ENCODE measurements at places on chromosomes 13 and 19.

GRCh38 chr19:3374369-3375112 lies 8.2 kb downstream of the NFIC start:
- no peak for DNase-seq

DNA sequence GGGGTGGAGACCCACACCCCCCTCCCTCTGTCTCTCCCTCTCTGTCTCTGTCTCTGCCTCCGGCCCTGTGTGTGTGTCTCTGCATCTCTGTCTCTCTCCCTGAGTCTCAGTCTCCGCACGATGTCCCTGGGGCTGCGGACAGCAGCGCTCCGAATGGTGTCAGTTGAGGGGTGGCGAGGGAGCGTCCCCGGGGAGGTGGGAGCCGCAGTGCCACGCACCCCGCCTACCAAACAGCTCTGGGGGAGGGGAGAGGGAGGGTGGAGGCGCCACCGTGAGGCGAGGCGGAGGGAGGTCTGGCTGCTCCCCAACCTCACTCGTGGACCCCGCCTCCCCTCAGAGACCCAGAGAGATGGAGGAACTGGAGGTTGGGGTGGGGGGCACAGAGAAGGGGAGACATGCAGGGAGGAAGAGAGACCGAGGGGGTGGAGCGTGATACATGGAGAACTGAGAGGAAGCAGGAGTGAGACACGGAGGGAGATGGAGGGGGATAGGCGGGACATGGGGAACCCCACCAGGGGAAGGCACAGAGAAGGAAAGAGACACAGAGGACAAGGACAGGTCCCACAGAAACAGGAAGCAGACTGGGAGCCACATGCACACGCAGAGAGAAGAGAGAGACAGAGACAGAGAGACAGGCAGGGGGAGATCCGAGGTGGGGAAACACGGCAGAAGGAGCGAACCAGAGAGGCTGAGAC lies 7.2 kb downstream of the ERFL start:
- DNase-seq, result no peak

DNA sequence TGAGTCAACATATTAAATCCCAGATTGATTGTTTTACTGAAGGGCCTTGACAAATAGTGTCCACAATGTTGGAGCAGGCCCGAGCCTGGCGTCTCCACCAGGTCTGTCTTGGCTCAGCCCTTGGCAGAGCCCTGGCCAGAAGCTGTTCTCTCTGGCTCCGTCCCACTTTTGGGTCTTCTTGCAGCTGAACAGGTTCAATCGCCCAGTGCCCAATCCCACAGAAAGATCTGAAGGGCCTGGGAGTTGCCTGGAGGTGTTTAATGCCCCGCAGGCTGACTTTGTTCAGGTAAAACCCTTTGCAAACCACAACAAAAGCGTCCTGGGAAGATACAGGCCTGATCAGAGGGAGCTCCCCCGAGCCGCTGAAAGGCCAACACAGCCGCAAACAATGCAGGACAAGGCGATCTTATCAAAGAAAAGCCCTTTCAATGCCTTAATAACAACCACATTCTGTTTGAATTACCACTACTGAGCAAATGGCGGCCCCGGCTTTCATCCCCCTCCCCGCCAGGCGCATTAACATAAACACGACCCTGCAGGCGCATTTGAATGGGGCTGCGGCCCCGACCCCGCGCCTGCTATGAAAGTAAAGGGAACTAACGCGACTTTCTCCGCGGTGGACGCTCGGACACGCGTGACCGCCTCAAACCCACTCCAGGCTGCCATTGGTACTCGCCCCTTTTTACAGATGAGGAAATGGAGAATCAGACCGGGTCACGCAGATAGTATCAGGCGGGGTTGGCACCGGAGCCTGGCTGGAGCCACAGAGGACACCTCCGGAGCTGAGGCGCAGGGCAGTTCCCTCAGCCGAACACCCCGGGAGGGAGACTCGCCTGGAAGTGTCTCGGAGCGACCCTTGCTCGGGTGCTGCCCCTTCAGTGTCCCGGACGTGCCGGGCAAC lies 3.1 kb downstream of the CDX2 start:
- DNase-seq, result no peak

GRCh38 chr19:4911786-4912672 lies 2.7 kb downstream of the UHRF1 start:
- DNase-seq, result peak; percentile 48

- peak; percentile 65 for DNase-seq
Measured at GRCh38 chr19:35509861-35510625, 3.4 kb downstream of the DMKN start.

GRCh38 chr13:50149932-50150331 lies 134.7 kb downstream of the KCNRG start:
- peak; percentile 72 for DNase-seq

DNA sequence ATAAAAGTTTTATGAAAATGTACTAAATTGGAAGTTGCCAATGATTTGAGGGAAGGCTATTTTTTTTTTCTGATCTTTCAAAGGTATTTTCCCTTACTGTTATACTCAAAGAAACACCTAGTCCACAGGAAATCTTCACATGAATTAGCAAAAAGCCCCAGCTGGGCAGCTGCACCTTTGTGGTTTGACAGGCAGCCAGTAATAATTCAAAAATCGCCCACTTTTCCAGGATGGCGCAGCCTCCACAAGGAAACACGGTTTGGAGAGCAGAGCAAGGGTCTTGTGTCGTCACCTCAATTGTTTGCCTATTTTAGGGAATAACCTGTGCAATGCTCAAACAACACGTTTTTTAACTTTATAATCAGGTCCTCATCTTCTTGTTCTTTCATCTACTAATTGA lies 324.9 kb upstream of the GPC6 start:
- no peak for DNase-seq

- DNase-seq, result no peak
Measured at GRCh38 chr13:111658145-111659100, 338.0 kb downstream of the TEX29 start.

DNA sequence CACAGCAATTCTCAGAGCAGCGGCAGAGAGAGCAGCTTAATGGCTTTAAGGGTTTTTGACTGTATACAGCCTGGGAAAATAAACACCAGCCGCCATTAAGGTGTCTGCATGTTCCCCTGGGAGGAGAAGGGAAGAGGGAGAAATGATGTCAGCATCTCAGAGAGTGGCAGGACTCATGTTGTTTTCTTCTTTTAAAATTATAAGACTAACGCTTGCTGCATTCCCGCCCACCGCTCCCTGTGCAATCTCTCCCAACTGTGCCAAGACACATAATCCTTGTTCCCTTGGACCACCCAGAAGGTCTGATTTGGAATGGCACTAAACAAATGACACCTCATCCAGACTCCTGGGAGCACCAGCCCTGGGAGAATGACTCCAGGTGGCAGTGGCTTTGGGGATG lies 27.7 kb upstream of the FAM216B start:
- no peak for DNase-seq

DNA sequence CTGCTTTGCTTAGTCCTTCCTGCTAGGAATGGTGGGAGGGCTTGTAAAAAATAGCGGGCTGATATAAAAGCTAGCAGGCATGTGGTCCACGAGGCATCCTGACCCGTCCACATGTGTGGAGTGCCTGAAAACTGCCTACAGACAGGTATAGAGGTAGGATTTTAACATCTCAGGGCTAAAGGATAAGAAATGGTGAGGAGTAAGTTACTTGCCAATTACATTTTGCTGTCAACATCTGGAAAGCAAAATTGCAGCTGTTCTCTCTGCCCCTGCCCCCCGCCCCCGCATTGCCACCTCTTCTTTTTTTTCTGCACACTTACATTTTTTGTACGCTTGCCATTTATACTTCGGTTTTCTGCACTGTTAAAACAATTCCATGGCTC lies 21.0 kb downstream of the NFIX start:
- no peak for DNase-seq

DNA sequence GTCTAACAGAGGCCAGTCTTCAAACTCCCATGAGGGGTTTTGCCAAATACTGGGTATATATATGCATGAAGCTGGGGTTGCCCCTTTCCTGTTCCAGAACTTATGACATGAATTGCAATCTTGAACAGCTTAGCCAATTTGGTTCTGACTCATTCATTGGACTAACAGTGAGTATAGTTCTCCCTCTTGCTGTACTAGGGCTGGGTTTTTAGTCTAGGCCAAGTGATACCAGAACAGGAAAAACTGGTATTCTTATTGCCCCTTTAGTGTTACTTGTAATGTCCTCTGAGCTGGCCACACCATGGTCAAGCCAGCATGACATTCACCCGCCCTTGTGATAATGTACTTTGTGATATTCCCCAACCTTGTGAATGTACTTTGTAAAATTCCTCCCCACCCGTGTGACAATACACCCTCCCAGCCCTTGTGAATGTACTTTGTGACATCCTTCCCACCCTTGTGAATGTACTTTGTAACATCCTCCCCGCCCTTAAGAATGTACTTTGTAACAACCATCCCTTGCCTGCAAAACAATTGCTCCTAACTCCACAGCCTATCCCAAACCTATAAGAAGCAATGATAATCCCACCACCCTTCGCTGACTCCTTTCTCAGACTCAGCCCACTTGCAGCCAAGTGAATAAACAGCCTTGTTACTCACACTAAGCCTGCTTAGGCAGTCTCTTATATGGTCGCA lies 26.9 kb downstream of the ZNF846 start:
- DNase-seq, result no peak

DNA sequence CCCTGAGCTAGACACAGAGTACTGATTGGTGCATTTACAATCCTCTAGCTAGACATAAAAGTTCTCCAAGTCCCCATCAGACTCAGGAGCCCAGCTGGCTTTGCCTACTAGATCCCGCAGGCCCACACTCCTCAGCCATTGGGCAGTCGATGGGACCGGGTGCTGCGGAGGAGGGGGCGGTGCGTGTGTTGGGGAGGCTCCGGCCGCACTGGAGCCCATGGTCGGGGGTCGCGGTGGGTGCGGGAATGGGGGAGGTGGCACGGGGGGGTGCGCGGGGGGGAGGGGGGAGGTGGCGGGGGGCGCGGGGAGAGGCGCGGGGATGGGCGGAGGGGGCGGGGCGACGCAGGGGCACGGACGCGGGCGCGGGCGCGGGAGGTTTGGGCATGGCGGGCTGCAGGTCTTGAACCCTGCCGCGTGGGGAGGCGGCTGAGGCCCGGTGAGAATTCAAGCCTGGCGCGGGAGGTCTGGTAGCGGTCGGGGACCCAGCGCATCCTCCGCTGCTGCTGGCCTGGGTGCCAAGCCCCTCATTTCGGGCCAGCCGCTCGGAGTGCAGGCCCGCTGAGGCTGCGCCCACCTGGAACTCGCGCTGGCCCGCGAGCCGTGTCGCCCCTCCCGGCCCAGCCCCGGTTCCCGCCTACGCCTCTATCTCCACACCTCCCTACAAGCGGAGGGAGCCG lies 674.1 kb downstream of the SLITRK5 start:
- DNase-seq, result no peak

GRCh38 chr13:51317262-51317661 lies 22.2 kb upstream of the SERPINE3 start:
- no peak for DNase-seq

DNA sequence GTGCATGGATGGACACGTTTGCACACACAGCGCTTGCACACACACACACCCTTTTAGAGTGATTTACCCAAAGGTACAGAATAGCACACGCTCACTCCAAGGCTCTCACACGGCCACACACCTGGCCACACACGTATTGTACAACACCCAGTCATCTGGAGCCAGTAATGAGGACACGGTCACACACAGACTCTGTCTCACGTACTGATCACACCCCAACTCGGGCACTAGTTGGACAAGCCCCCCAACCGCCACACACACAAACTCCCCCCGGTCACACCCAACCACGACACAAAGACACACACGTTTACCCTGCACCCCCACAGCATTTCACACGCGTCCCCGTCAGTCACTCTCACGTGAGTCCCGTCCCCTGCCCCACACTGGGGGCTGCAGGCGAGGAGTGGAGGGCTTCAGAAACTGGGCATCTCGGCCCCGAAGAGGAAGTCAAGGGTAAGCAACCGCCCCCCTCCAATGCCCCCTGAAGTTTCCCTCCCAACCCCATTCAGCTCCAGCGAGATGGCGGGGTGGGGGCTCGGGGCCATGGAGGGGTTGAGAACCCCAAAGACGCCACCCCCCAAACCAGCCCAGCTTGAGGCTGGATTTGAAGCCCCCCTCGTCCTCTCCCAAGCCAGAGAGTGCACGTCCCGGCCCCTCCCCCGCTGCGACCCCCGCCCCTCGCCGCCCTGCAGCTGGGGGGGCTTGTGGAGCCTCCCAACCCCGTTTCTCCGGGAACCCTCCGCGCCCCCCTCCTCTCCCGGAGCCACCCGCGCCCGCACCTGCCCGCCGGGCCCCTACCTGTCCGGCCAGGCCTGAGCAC lies 599 bp downstream of the OLFM2 start:
- no peak for DNase-seq

DNA sequence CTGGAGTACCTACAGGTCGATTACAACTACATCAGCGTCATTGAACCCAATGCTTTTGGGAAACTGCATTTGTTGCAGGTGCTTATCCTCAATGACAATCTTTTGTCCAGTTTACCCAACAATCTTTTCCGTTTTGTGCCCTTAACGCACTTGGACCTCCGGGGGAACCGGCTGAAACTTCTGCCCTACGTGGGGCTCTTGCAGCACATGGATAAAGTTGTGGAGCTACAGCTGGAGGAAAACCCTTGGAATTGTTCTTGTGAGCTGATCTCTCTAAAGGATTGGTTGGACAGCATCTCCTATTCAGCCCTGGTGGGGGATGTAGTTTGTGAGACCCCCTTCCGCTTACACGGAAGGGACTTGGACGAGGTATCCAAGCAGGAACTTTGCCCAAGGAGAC lies 4.7 kb downstream of the SLITRK5 start:
- no peak for DNase-seq

DNA sequence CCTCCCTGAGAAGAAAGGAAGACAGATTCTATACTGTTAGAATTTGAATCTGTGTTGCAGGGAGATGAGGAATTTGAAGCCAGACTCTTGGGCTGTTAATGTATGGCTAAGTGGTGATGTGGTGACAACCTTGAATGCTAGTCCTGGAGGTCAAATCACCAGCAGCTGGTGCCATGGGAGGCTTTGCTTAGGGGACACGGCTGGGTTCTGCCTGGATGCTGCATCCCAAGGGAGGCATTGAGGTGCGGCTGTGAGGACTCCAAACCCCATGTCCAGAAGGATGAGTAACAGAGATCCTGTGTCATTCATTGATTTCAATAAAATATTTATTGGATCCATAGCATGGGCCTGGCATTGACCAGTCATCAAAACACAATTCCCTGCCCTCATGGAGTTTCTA lies 42.3 kb downstream of the RFX2 start:
- DNase-seq, result no peak

GRCh38 chr19:10858204-10858828 lies 10.1 kb downstream of the C19orf38 start:
- no peak for DNase-seq

DNA sequence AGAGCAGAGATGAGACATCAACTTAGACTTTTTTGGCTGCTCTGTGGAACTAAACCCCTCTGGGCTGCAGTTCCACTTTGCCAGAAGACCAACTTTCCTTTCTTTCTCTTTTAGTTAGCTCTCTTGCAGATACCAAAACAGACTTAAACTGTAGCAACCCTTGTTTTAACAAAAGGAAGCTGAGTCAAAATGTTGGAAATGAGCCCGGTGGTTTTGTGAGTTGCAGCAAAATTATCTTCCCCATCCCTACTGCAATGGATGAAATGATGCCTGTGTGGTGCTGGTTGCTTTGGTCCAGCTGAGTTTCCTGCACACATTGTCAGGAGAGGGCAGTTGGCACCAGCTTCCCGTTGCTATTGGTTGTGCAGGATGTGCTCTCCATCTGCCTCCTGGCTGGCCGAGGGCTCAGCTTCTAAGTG lies 115.3 kb downstream of the LRCH1 start:
- peak; percentile 64 for DNase-seq
